Placental pericyte (primary cell): ENCODE measurements at places on chromosomes 3 and 15. TPM values are rescaled to one million over a fixed set of nuclear protein-coding genes. Genes with fewer than 3 reads are reported as not detected.

The POLQ gene
- total RNA-seq = 0.66 and 15.2 TPM in 2 replicates

The TMEM40 gene
- total RNA-seq = 0.86 TPM in 1 of 2 replicates, not detected in the other

The WDR93 gene
- total RNA-seq = under 0.01 TPM in 1 of 2 replicates, not detected in the other

The CLDND1 gene
- total RNA-seq = 142 and 235 TPM in 2 replicates

The GOLGA6A gene
- total RNA-seq = not detected in 2 replicates

The ZPLD1 gene
- 0.14 and 0.22 TPM in 2 replicates for total RNA-seq

The KCNH8 gene
- total RNA-seq = not detected in 2 replicates

The UBP1 gene
- 64.6 and 79.3 TPM in 2 replicates for total RNA-seq

The ARRDC4 gene
- total RNA-seq = 2.8 and 3.9 TPM in 2 replicates

The EPB42 gene
- total RNA-seq = not detected in 2 replicates

The ITIH1 gene
- not detected in 2 replicates for total RNA-seq
